ENCODE measurements at places on chromosomes 5 and 9.

- DNase-seq, result no peak
Observed at GRCh38 chr5:80070338-80071056, 35.3 kb downstream of the THBS4 start.

GRCh38 chr9:14158916-14159315 is 155.0 kb downstream of the NFIB start:
- DNase-seq, result no peak

- DNase-seq, result no peak
Observed at GRCh38 chr9:77731930-77732329, 83.8 kb upstream of the GNA14 start.

DNA sequence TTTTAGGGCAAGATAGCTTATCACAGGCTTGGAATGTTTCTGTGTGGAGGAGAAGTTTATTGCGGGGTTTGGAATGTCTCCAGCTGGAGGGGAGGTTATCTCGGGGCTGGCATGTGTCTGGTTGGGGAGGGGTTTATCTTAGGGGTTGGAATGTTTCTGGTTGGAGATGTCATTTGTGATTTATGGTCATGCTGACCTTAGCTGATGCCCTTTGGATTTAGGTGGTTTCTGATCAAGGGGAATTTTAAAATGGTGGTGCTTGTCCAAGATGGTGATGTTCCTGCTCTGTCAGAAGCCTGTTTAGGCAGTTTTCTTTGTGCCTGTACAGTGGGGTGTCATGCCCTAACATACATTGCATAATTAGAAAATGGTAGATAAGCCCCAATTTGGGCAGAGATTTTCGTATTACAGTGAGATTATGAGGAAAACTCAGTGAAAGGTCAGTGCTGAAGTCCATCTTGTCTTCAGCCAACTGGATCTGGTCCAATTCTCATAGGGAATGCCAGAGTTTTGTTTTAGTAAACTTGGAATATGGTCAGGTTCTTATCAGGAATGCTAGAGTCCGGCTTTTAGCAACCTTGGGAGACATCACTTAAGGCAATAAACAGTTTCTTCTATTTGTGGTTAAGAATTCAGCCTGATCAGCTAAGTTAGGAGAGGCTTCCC is 14.3 kb downstream of the CDK20 start:
- no peak for DNase-seq

- DNase-seq, result no peak
Observed at GRCh38 chr5:14775857-14776256, 95.7 kb downstream of the ANKH start.

GRCh38 chr9:101991926-101992325 is 253.5 kb upstream of the GRIN3A start:
- no peak for DNase-seq

DNA sequence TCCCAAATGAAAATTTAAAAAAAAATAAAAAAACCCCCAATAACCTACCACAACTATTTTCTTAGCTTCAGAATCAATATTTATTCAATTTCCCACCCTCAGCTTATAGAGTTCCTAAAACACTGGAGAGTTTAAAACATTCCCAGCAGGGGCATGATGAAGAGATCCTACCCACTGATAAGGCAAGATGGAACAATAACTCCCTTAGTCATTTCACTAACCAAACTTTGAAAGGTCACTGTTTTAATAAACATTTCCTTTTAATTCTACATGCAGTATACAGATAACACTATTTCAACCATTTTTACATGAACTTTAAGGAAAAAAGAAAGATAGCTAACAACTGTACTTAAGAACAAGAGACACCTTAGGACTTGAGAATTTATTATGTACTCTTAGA is 34.9 kb upstream of the ACOT12 start:
- DNase-seq, result no peak

DNA sequence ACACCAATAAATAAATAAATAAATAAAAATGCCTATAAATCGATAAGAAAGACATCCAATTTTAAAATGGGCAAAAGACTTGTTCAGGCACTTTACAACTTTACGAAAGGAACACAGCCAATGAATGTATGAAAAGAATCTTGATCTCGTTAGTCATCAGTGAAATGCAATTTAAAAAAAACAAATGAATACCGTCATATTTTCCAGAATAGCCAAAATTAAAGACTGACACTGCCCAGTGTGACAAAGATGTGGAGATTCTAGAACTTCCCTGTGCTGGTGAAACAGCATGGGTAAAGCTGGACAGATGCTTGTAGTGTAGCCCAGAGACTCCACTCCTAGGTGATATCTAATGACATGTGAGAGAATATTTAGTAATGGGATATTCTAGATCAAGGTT is 127.1 kb downstream of the GOLPH3 start:
- no peak for DNase-seq

DNA sequence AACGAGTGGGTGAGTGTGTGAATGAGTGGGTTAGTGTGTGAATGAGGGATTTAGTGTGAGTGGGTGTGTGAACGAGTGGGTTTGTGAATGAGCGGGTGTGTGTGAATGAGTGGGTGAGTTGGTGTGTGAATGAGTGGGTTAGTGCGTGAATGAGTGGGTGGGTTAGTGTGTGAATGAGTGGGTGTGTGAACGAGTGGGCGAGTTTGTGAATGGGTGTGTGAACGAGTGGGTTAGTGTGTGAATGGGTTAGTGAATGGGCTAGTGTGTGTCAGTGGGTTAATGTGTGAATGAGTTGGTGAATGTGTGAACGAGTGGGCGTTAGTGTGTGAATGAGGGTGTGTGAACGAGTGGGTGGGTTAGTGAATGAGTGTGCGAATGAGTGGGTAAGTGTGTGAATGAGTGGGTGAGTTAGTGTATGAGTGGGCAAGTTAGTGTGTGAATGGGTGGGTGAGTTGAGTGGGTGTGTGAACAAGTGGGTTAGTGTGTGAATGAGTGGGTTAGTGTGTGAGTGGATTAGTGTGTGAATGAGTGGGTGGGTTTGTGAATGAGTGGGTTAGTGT is 39.6 kb downstream of the NKD2 start:
- DNase-seq, result no peak

- no peak for DNase-seq
Observed at GRCh38 chr9:71740199-71740598, 28.1 kb downstream of the CEMIP2 start.

DNA sequence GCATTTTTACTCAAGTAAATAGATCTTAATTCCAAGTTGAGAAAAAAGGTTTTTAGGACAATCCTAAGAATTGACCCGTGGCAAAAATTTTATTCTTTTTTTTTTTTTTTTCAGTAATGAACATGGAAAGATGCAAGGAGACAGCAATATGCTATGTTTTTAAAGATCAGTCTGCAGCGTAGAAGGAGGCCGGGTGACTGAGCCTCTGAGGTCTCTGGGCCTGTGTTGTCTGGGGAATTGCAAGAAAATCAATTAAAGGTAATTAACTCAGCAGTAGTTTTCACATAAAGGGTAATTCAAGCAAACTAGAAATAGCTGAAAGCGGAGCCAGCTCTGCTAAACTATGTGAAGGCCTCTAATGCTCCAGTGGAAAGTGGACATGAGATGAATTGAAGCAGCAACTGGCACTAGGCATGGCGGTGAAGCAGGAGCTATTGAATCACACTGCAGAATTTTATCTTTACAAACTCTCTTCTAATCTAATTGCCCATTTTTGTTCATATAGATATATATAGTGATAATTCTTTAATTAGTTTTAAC is 285.2 kb upstream of the ITGA1 start:
- DNase-seq, result no peak

GRCh38 chr9:121073038-121073437 is 1.7 kb upstream of the CNTRL start:
- DNase-seq, result no peak

DNA sequence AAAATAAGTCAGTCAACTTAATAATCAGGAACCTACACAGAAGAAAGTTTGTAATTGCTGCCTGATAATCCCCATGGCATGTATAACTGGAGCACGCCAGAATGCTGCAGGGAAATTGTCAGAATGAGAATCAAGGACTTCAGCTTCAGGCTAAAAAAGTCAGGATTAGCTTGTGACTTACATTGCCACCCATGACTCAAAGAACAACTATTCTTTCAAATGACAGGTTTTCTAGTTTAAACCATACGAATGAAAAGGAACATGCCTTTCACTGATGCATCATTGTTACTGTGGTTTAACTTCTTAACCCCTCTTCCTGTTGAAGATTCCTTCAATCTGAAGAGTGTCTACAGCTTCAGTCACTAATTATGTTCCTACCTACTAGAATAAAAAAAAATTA is 112.4 kb downstream of the ISL1 start:
- no peak for DNase-seq

- DNase-seq, result peak; percentile 64
Observed at GRCh38 chr9:88313364-88314220, 74.7 kb upstream of the SPIN1 start.
